ENCODE measurements at places on chromosomes 6 and 20.

DNA sequence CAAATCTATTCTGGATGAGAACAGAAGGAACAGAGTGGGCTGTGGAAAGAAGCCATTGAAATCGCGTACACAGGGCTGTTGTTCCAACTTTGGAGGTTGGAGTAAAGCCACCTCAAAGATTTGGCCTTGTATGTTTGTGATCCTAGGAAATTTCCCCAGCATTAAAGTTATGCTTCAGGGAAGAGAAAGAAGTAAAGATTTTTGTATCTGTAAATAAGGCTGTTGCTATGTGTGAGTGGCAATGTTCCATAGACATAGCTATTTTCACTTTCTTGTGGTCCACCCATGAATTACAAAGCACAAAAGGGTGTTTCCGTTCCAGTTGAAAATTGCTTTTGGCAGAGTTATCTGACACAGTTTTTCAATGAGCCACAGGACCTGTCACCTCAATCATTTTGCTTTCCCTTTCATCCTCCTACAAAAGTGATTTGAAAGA is 321.3 kb downstream of the TFAP2B start:
- no peak for DNase-seq

DNA sequence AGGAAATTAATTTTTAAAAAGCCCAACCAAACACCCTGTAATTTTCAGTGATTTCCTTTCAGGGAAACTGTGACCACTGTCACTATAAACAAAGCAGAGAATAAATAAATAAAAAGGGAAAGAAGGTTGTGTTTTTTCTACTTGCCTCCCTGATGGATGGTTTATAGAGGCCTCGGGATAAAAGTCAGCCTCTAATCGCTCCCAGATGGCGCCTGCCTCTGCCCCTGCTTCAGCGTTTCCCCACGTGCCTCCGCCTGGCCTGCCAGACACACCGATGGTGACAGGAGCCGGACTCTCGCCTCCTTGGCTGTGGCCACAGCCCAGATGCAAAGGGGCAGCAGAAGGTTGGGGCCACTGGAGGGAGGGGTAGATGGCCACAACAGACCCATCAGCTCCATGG is 327.7 kb downstream of the CDC5L start:
- DNase-seq = no peak

DNA sequence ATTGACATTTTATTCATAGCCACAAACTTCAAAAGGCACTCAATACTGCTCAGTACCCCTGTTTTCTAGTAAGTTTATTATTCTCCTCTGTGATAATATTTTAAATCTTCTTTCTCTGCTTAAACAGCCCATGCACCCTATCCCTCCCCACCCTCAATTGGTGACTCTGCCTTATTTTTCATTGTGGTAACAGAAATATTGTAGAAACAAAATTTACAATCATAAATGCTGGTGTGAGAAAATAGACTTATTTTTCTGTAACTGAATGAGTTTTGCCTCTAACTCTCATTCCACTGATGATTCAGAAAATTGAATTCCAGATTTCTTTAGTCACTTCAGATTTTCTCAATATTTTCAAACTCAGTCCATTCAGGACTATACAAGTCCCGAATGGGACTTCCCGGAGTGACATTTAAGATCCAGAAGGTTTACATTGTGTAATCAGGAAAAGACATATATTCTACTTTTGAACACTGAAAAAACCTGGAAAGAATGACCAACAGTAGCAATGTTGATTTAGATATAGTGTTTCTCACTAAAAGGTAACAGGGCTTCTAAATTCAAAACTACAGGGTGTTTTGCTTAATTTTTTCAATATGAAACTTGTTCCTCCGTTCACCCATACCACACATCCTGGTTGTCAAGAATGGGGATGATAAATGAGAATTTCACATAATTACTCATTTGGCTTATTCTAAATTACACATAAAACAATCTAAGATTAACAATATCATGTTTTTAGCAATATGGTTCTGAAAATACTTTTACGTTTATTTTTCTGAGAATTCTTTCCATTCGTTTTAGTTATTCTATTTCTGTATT is 34.8 kb upstream of the UST start:
- DNase-seq = no peak

DNA sequence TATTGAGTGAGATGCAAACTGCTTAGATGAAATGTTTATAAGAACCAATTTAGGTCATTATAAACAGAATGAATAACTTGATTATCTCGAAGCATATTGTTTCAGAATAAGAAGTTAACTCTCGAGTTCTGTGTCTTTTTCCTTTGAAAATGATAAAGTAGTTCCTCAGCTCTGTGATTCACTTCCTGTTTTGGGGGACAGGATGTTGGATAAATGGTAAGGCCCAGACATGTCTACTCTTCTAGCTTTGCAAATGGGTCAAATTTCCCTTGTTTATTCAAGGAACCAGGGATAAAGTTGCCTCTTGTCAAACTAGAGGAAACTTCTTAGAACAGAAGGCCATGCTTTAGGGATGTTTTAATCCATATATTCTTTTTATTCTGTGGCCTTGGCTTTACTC is 246.9 kb downstream of the SOX4 start:
- DNase-seq = no peak

DNA sequence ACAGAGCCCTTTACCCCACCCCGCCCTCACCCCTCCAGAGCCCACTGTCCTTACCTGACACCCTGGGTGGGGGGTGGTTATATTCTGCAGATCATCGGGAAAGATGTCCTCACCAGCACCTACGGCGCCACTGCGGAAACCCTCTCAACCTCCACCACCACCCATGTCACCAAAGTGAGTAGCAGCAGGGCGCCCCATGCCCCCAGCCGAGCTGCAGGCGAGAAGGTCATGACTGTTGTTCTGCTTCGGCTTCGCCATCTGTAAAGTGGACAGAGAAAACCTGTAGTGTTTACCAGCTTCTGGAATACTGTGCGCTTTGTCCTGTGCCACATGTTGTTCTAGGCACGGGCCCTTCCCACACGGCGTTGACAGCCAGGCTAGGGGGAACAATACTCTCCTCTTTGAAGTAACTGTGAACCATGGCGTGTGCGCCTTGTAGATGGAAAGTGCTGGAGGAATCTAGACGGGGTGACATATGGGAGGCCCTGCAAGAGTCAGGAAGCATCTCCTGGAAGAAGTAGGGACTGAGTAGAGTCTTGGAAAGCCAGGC is 16.5 kb upstream of the AAR2 start:
- no peak for DNase-seq

DNA sequence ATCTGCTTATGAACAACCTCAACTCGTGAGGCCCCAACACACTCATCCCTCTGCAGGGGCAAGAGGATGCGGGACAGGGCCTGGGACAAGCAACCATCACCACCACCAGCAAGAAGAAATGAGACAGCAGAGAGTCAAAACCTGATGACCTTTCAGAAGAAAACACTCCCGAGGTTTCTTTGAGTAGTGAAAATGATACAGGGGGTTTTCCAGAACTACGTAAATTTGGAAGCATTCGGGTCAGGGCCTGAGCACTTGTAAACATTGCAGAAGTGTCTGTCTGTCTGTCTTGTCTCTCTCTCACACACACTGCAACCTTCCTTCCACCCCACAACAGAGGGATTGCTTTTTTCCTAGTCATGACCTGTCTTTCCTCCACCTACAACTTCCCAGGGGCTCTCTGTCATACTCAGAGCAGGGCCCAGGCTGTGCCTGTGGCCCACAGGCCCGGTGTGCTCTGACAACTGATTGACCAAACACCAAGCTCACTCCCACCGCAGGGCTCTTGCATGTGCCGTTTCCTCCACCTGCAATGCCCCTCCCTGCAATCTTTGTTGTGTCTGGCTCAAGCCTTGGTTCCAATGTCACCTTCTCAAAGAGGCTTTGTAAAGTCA is 90.9 kb downstream of the BMP7 start:
- no peak for DNase-seq
